Lung microvascular endothelial cell (primary cell): ENCODE measurements at places on chromosomes 2 and 18. TPM values are rescaled to one million over a fixed set of nuclear protein-coding genes. Genes with fewer than 3 reads are reported as not detected.
A peak's percentile ranks its signal among the peaks of the same experiment; 100 is the strongest.

DNA sequence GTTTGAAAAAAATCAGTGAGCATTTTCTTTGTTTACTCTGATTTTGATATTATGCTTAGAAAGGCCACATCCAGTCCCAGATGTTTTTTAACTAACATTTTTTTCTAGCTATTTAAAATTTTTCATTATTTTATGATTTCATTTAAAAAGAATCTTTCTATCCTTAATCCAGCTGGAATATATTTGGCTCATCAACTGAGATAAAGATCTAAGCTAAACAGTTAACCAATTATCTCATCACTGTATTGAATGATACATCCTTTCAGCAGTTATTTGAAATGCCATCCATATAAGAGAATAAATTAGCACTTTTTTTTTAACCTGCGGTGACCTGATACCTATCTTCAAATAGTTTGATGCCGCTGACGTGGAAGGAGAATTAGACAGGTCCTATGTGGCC lies 245.5 kb upstream of the COPS8 start:
- no peak for DNase-seq

DNA sequence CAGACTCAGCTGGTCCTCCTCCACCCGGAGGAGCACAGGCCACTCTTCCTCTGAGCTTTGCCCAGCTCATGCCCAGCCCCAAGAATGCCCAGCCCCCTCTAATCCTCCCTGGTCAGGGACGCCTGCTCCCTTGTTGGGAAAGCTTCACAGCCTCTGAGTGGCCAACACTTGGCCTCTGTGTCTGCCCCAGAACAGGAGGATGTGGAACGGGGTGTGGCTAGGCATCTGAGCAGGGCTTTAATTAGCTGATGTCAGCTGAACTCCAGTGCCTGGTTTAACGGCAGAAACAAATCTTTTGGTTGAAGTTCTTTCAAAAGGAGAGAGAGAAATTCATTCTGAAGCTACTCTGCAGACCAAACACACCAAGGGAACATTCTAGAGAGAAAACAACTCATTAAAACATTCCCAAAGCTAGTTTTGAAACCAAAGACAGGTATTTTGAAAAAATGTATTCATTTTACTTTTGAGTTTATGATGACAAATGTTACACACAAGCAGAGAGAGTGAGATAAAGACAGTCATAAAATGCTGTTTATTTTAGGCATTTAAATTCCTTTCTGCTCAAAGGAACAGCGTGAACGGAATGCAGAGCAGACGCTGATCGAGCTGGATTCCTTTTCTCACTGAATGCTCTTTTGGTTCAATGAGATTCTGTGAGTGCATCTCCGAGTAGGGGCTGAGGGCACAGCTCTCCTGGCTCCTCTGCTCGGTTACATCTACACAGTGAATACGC lies 63.8 kb downstream of the RTP5 start:
- DNase-seq: no peak

GRCh38 chr2:2590841-2591541 lies 259.9 kb upstream of the MYT1L start:
- DNase-seq: no peak

DNA sequence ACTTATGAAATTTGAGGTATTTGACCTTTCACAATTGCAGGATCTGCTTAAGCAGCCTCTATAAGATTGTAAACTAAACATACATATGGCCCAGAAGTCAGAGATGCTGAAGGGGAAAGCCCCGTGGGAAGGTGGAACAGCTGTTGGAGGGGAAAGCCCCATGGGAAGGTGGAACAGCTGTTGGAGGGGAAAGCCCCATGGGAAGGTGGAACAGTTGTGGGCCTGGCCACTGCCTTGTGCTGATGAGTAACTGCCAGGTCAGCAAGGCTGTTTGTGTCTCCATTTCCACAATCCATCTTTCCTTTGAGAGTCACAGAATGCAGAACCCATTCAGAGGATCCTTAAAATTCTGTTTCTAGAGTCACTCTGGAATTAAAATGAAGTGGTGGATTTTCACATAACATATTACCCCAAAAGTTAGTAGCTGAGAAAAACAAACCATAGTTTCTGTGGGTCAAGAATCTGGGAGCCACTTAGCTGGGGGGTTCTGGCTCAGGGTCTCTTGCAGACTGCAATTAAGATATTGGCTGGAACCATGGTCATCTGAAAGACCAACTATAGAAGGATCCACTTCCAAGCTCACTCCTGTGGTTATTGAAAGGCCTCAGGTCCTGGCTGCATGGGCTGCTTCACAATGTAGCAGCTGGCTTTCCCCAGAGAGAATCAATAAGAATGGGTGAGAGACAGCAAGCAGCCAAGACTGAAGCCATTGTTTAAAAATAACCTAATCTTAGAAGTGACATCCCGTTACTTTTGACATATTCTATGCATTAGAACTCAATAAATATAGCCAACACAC lies 86.6 kb upstream of the CAVIN2 start:
- peak; percentile 23 for DNase-seq

POTEI gene
- total RNA-seq: 0.22 and 0.79 TPM in 2 replicates

- DNase-seq: peak; percentile 71
Measured at GRCh38 chr2:181812106-181812743, 79.3 kb upstream of the ITPRID2 start.
